Left lung (tissue), 14 donors: ENCODE measurements at places on chromosomes 2 and 18. TPM values are rescaled to one million over a fixed set of nuclear protein-coding genes. Genes with fewer than 3 reads are reported as not detected.

Gene MAB21L4
- total RNA-seq = 20.6 TPM

GRCh38 chr18:48022021-48022420 is 91.6 kb upstream of the SMAD2 start:
- DNase-seq = no peak

DNA sequence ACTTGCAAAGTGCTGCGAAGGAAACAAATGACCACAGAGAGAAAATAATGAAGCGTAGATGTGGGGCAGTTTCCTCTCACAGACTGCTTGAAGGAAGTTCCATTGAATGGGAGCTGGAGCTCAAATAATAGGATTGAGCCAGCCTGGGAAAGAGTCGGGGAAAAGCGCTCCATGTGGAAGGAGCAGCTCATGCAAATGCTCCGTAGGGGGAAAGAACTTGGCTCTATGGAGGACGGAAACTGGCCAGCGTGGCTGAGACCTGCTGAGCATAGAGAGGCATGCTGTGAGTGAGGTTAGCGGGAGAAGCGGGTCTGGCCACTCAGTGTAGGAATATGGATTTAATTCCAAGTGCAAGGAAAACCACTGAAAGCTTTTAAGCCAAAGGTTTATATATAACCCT is 28.6 kb upstream of the VIT start:
- DNase-seq = no peak

GRCh38 chr2:133365117-133365516 is 203.1 kb downstream of the NCKAP5 start:
- no peak for DNase-seq

DNA sequence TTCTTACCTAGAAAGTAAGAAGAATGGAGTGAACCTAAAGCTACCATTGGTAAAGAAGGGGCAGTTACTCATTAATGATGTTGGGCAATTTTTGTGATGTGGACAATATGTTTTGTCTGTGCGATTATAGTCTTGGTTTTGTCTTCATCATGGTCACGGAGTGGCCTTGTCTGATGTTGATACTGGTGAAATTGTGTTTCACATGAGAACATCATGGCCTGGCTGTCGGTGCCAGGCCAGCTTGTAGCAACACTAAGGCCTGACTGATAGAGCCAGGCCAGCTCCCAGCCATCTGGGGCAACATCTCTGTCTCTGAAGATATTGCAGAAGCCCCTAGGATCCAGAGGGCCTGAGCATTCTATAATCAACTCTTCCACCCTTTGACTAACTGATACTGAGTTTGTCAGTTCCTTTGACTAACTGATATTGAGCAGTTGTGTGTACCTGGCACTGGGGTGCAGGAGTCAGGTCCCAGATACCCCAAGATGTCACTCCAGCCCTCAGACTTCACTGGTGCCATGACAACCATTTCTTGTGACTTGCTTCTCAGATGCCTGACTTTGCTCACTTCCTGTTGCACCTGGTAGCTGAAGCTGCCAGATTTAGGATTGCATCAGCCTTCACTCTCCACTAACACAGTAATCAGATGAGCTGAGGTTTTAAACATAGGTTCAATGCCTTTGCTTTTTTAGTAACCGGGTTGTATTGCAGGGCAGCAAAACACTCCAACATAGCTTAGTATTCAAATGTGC is 62.5 kb downstream of the RPIA start:
- DNase-seq = no peak

- DNase-seq = no peak
Measured at GRCh38 chr2:173432049-173432754, 77.5 kb downstream of the CDCA7 start.

- DNase-seq = no peak
Measured at GRCh38 chr18:34709104-34709503, 994 bp upstream of the DTNA start.

DNA sequence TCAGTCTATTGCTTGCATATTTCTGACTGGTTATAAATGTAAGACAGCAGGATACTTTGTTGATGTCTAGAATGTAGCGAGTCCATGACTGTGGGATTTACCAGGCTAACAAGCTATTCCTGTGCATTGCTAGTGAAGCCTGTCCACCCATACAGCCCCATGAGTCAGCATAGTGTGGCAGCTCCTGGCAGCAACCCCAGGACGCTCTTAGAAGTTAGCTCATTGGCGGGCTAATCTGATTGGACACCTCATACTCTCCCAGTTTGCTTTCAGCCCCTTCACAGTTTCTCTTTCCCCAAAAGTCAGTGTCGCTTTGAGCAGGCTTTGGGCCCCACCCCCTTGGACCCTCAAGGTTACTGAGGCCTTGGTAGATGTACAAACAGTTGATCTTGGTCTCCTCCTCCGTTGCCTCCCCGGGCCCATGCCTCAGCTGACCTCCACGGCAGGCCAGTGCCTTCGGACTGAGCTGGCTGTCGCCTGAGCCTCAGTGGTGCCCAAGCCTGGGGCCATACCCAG is 48.0 kb downstream of the COA5 start:
- no peak for DNase-seq

- peak; percentile 19 for DNase-seq
Measured at GRCh38 chr2:226797289-226797988, 2.2 kb downstream of the IRS1 start.

Gene ZBTB7C
- total RNA-seq = 7.5 TPM

Gene TDRD15
- not detected for total RNA-seq

Gene BOLL
- not detected for total RNA-seq

Gene TMEM182
- 3.4 TPM for total RNA-seq

GRCh38 chr2:41736586-41736985 is 311.2 kb upstream of the PKDCC start:
- DNase-seq = no peak

DNA sequence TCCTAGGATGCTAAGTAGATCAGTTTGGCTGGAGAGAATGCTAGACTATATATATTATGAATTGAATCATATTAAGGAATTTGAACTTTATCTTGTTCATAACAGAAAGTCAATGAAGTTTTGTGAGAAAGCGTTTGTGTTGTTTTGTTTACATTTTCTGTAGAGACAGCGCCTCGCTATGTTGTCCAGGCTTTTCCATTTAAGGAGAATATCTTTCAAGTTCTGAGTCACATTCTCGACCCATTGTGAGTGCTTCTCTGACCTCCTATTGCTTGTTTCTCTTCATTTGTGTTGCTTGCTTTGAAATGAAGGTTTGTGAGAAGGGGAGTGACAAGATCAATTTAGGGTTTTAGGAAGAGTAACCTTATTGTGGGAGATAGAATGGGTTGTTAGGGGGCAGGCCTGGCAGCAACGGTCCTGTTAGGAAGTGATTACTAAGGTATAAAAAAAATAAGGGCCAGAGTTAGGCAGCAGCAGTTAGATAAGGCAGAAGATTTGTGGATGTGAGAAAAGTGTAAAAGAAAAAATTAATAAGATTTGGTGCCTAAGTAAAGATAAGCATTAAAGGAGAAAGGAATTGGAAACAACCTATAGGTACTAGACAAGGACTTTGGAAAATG is 47.6 kb upstream of the ACVR1 start:
- no peak for DNase-seq

DNA sequence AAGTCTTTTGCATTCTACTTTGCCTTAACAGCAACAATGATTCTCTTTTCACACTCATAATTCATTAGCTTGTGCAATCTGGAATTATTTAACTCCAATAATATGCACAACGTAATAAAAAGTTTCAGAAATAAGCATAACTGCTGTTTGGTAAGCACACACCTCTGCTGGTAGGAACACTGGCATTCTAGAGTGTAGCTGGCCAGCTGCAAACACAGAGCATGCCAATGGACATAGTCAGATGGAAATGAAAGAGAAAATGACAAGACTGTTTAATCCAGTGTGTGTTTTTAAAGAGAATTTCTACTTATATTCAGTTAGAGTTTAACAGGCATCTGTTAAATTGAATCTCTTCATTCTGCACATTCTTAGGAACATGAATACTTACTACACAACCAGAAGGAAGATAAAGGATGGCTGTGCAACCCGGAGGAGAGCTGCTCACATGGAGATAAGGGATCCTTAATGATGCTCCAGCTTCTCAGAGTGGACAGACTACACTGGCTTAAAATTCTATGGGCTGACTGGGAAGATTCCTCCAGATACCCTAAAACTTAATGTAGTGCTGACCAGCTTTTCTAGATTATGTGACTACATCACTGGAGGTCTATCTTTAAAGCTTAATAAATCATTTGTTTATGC is 94.6 kb upstream of the CHAC2 start:
- no peak for DNase-seq

DNA sequence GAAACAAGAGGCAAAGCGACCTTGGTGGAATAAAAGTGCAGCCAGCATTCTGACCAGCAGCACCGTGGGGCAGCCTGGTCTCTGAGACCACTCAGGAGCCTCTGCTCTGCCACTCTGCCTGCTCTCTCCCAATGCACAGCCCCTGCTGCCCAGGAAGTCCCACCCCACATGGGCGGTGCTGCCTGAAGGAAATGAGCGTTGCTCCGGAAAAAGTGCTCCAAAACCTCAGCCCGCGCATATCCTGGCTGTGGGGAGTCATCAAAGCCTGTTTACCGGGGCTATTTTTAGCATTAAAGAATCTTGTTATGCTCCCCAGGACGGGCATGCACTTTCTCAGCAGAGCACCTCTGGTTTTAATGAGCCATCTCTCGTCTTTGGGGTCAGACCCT is 54.5 kb downstream of the EPAS1 start:
- DNase-seq = no peak

DNA sequence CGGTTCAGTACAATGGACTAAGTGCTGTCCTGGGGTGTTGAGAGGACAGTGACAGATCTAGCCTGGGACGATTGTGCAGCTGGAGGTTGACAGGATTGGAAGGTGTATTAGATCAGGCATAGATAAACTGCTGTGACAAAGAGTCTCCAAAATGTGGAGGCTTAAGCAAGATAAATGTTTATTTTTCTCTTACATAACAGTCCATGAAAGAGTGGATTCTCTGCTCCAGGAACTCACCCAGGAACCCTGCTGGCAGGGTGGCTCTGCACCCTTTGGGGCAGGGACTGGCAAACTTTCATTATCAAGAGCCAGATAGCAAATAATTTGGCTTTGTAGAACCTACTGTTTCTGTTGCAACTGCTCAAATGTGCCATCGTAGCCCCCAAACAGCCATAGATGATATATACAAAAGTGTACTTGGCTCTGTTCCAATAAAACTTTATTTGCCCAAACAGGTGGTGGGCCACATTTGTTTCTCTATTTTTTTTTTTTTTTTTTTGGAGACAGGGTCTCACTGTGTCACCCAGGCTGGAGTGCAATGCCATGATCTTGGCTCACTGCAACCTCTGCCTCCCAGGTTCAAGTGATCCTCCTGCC is 9.7 kb downstream of the HRH4 start:
- no peak for DNase-seq

DNA sequence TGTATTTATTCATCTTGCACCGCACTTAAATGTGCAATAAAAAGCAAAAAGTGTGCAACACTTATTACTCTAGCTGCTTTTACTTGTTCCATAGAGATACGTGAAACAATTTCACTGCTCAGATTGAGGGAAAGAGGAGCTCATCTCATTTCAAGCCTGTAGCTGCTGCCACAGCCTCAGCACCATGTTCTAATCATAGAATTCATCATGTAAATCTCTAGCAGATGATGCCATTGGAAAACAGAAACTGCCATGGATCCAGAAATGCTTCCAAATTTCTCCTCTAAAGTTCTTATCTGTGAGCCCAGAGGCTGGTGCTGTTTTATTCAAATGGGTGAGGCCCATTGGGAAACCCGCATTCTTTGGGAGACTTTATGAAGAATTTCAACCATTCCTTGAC is 2.0 kb downstream of the CDC42EP3 start:
- DNase-seq = no peak

DNA sequence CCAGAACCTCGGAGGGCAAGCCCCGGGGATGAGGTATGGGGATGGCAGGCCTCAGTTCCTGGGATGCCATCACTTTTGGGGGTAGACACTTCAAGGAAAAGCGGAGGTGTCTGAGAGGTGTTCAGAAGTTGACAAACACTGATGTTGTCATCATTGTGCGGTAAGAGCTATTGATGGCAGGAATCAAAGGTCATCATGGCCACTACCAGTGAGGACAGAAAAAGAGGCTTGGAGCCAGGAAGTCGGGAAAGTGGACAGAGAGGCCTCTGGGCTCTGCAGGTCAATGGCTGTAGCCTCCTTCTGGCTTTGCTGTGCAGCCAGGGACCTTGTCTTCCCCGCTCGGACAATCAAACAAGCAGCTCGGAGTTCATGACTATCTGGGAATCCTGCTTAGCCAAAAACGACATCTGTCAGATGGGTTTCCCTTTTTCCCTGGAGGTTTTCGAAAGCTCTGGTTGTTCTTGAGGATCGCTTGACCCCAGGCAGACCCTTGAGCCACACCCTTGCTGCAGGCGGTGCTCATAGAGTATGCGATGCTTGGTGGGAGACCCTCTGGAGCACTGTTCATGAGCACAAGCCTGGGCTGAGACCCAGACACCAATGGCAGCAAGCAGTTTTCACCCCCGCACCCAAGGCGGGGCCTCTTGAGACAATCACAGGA is 19.4 kb downstream of the ACKR3 start:
- DNase-seq = no peak

- no peak for DNase-seq
Measured at GRCh38 chr2:433216-433615, 145.3 kb upstream of the ALKAL2 start.

- DNase-seq = no peak
Measured at GRCh38 chr18:25282896-25283703, 68.9 kb downstream of the ZNF521 start.

GRCh38 chr18:49014605-49015267 is 64.0 kb upstream of the SMAD7 start:
- no peak for DNase-seq

Gene EFR3B
- total RNA-seq = 9.2 TPM

GRCh38 chr2:233361297-233361696 is 7.0 kb downstream of the DGKD start:
- no peak for DNase-seq

GRCh38 chr18:46946656-46947282 is 29.4 kb downstream of the KATNAL2 start:
- peak; percentile 83 for DNase-seq

GRCh38 chr2:12124790-12125189 is 378.4 kb downstream of the LPIN1 start:
- DNase-seq = no peak

Gene UGT1A7
- total RNA-seq = not detected

GRCh38 chr2:135893374-135893794 is 17.1 kb upstream of the MCM6 start:
- no peak for DNase-seq

GRCh38 chr2:120613742-120614571 is 121.7 kb upstream of the GLI2 start:
- peak; percentile 61 for DNase-seq

DNA sequence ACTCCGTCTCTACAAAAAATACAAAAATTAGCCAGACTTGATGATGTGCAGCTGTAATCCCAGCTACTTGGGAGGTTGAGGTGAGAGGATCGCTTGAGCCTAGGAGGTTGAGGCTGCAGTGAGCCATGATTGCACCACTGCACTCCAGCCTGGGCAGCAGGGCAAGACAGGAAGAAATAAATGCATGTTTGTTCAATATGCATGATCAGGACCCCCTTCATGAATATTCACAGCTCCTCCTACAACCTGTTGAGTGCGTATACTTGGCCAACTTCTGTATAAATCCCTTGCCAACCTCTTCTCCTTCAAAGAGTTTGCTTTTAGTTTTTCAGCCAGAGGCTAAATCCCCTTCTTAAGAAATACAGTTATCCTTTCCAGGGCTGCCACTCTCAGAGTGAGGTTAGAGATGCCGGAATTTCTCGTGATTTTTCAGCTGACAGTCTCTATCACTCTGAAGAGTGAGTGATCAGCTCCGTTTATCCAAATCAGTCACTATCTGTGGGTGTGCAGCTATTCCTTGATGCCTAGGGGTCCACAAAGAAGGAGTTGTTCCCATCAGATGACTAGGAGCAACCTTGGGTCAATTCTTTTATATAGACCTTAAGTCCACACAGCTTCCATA is 39.2 kb downstream of the FAM161A start:
- DNase-seq = no peak

- DNase-seq = no peak
Measured at GRCh38 chr18:48687346-48688042, 148.7 kb downstream of the CTIF start.

Gene EEF1B2
- 505 TPM for total RNA-seq
